Stimulated activated CD8-positive, alpha-beta memory T cell treated with anti-CD3 and anti-CD28 coated beads, Interleukin-7, amount 100 ng/mL, for 48 hours (primary cell): ENCODE measurements at places on chromosomes 6 and 20.

- no peak for DNase-seq
These were observed 37.5 kb upstream of the IER3 start for GRCh38 chr6:30781743-30782424.

DNA sequence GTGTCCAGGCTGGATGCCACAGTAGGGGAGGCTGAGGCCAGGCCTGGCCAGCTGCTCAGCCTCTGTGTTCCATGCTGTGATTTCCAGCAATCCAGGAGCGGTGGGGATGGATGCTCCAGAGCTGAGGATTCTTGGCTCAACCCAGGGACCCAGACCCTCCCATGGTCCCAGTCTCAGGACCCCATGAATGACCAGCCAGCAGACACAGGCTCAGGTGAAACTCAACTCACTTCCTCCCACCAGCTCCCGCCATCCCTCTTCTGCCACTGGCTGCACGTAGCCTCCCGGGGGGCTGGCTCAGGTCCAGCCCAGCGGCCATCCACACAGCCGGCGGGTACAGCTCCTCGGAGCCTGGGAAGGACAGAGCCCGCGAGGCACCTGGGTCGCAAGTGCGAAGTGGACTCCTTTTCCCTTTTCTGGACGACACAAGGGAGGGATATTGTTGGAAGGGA is 54.5 kb upstream of the DACT2 start:
- no peak for DNase-seq

GRCh38 chr20:6954219-6954618 is 186.7 kb downstream of the BMP2 start:
- DNase-seq, result no peak

DNA sequence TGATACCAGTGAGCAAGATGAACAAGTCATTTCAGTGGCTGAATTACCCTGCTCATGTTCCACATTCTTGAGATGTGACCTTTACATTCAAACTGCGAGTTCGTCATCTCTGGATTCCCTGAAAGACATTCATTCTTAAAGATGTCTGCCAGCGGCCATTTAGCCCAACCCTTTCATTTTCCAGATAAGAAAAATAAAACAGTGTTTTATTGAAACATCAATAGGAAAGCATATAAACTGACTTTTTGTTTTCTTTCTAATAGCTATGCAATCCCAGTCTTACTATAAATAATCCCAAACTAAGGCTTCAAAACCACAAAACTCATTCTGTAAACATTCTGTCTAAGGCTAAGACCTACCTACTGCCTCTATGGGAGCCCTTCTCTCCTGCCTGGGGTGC is 134.0 kb downstream of the SAMD5 start:
- DNase-seq, result no peak

GRCh38 chr20:3326779-3327521 is 80.5 kb downstream of the DNAAF9 start:
- DNase-seq, result no peak

GRCh38 chr20:52410182-52410647 is 218.6 kb upstream of the ZFP64 start:
- DNase-seq, result peak; percentile 12

DNA sequence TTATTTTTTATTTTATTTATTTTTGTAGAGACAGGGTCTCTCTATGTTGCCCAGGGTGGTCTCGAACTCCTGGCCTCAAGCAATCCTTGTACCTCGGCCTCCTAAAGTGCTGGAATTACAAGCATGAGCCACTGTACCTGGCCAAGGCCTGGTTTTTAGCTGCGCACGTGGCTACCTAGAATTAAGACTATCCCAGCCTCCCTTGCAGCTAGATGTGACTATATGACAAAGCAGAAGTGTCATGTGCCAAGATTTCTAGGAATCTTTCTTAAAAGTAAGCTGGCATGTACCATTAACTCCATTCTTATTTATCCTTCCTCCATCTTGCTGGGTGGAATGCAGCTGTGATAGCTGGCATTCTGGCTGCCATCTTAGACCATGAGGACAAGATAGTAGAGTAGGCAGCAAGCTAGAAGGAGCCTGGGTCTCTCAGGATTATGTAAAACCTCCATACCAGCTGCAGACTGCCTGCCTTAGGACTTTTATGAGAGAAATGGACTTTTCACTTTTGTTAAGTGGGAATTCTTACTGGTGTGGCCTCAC is 2.1 kb upstream of the SPDEF start:
- no peak for DNase-seq

DNA sequence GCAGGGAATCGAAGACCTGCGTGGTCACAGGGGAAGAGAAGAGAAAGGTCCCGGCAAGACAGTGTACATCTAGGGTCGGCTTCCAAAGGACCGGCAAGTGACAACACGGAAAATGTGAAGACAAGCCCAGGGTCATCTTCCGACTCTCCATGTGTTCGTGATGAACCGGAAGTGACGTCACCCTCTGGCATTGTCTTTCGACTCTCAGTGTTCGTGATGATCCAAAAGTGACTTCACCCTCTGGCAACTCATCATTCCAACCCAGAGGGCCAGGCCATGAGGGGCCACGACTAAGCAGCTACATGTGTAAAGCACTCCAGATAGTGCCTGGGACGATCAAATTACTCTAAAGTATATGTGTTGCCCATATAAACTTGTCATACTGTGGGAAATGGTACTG is 290.8 kb downstream of the THBS2 start:
- DNase-seq, result no peak

DNA sequence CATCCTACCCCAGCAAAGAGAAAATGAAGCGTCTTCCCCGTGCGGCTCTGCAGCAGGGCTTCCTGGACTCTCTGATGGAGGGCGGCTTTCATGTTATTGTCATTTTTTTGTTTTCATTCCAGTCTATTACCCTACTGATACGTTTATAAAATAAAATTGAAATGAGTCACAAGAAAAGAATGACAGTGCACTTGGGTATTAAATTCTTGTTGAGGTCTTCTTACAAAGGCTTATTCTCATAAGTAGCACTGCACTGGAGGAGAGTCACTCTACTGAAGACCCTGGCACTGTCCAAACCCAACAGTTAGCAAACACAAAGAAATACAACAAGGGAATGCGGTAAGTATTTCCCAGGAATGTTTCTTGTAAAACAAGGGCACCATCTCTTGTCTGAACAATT is 379.3 kb downstream of the MAFB start:
- no peak for DNase-seq

GRCh38 chr6:78607189-78607588 is 260.2 kb upstream of the IRAK1BP1 start:
- no peak for DNase-seq

DNA sequence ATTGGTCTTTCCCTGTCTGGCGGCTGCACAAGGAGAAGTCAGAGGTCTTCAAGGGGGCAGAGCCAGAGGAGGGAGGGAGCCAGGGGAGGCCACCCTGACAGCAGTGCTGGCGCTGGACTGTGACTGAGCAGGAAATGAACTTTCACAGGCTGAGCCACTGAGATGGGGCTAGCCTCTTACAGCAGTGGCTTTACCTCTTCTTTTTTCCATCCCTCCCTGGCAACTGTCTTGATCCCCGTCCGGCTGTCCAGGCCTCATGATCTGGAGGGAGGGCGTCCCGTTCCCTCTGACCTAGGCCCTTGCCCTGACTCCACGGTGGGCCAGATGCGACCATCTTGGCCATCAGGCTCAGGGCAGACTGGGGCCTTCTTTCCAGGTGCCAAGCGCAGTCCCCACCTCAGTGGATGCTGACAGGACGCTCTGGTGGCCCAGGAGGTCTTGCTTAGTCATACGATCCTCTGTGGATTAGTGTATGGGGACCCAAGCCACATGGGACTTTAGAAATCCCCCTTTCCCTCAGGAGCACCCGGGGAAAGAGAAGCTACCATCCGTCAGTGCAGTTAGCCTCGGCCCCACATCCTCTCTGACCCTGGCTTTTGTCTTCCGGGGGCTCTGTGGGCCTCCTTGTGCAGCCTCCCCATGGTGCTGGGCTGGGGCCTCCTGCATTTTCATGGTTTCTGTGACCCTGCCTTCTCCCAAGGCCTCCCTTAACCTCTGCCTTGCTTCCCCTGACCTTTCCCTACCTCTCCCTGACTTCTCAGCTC is 57.4 kb upstream of the CCDC167 start:
- no peak for DNase-seq

DNA sequence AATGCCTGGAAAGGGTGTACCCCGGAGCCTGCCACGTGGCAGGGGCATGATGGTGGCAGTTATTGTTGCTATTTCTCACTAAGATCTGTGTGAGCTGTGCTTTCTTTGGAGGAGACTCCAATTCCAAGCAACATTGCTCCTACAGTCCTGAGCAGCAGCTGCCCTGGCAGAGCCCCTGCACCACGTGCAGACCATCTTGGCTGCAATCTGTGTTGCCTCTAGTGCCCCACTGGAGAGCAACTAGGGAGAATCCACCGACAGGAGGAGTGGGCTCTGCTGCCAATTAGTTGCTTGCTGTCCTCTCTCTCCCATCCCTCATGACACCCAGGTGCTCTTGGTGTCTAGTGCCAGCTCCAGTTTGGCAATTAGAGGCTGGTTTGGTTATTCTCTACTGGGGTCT is 116.0 kb downstream of the PXDC1 start:
- DNase-seq, result no peak

GRCh38 chr6:160412993-160413392 is 64.8 kb downstream of the SLC22A3 start:
- DNase-seq, result no peak

GRCh38 chr6:26311012-26311384 is 54.0 kb upstream of the BTN3A2 start:
- no peak for DNase-seq

GRCh38 chr20:46202766-46203509 is 84.8 kb downstream of the CD40 start:
- no peak for DNase-seq

DNA sequence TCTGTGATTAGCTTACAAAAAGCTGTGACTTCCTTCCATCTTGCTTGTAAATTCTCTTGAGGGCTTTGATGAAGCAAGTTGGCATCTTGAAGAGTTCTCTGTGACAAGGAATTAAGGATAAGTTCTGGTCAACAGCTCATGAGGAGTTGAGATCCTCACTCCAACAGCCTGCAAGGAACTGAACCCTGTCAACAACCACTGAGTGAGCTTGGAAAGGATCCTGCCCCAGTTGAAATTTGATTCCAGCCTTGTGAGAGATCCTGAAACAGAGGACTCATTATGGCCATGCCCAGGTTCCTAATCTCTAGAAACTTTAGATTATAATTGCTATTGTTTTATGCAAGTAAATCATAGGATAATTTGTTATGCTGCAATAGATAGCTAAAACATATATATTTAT is 133.7 kb downstream of the PTCHD4 start:
- DNase-seq, result no peak

DNA sequence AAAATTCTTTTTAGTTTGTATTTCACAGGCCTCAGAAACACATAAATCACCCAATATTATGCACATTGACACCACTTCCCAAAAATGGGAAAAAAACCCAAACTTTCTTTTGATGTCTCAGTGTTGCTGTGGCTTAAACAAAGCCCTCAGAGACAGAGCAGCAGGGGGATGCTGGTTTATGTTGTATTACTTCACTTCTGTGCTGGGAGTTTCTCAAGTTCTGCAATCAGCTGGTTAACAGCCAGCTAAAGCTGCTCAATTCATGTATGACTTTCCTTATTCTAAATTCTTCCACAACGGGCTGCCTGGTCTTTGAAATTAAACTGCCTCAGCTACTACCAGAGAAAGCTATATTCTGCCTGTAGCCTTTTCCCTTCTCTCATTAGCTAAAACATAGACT is 5.6 kb downstream of the FILIP1 start:
- DNase-seq, result no peak

DNA sequence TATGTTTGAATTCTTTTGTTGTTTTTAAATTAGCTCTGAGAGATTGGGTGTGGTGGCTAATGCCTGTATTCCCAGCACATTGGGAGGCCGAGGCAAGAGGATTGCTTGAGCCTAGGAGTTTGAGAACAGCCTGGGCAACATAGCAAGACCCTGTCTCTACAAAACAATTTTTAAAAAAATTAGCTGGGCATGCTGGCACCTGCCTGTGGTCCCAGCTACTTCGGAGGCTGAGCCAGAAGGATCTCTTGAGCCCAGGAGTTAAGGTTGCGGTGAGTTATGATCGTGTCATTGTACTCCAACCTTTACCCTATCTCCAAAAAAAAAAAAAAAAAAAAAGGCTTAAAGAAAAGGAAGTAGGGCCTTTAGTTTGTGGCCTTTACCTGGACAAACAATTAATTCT is 22.9 kb downstream of the DHX35 start:
- DNase-seq, result no peak

DNA sequence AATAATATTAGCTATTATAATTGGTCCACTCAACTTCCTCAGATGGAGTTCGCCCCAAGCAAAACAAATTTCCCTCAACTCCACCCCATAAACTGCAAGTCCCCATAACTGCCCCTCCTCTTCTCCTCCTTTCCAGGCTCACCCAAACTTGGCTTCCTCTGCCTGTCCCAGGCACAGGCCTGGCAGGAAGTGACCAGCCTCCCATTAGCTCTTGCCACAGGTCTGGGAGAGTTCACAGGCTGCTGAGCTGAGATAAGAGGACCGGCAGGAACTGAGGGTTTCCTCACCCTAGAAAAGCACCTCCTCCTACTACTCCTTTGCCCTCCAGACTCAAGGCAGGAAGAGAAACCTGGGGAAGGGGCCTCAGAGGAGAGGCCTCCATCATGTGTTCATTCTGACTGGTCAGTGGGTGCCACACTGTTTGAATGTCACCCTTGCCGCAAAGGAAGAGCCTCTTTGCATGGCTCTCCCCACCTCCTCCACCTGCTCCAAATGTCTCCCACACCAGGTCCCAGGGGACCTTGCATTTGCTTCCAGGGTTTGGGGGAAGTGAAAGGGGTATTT is 24.5 kb upstream of the SMIM29 start:
- no peak for DNase-seq

GRCh38 chr6:25130518-25130917 is 148.7 kb upstream of the CARMIL1 start:
- DNase-seq, result no peak

- no peak for DNase-seq
These were observed 228.0 kb downstream of the CD109 start for GRCh38 chr6:73923905-73924485.

GRCh38 chr6:152554851-152555250 is 82.3 kb downstream of the SYNE1 start:
- no peak for DNase-seq

DNA sequence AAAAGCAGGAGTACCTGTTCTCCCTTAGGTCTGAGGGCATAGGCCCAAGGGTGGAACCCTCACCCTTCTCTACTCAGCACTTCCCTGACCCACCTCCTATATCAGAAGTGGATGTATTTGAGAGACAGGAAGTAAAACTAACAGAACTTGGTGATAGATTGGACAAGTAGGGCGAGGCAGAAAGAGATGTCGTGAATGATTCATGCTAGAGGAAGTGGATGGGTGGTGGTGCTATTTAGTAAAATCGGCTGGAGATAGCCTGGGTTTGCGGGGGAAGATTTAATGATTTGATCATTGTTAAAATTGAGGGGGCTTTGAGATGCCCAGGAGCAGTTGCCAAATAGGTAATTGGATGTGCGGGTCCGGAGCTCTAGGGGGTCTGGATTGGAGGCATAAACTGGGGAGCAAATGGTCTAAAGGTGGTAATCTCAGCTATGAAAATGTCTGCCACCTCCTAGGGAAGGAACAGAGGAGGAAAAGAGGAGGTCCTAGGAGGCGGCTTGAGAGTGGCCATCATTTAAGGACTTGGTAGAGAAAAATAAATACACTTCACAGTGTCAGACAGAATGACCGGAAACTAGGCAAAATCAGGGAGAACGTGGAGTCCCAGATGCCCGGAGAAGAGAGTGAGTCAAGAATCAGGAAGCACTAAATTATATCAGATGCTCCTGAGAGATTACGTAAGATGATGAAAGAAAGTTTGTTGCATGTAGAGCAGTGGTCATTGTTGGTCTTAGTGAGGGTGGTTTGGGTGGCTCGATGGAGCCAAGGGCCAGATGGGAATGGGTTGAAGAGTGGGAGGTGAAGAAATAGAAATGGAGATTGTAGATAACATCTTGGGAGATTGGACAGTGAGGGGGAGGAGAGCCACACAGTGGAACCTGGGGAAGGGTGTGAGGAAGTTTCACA is 142.0 kb downstream of the CEP57L1 start:
- DNase-seq, result no peak

GRCh38 chr6:168083514-168083885 is 4.5 kb upstream of the FRMD1 start:
- no peak for DNase-seq
